Amniotic stem cell (primary cell): ENCODE measurements at places on chromosomes 3 and 15.

DNA sequence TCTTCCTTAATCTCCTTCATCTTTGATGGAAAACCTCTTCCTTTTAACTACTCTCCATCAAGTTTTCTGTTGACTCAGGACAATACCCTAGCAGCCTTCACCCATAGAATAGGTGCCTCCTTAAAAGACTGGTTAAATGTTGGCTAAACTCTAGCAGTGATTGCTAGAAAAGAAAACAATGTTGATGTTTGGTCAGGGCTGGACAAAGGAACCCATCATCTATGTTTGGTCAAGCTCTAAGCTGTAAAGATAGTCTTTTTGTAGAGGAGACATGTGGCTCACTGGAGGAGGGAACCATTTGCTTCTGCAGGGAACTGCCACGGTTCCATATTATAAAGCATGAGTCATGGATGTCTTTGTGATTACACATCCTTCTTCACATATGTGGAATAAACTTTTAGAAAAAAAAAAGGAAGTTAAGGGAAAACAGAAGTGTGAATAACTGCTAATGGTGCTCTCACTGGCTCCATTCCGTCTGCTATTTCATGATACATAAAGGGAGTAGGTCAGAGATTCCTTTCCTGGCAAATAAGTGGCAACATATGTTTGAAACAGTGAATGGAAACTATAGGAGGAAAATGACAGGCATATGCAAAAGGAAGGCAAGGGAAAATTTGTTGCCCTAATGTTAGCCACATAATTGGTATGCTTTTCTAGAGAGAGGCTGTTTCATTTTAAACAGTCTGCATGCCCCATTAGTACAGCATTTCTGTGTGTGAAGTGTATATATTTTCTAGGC, 78.2 kb downstream of the CMSS1 start:
- DNase-seq = peak; percentile 39

GRCh38 chr3:42025370-42026138, 63.7 kb upstream of the ULK4 start:
- no peak for DNase-seq

DNA sequence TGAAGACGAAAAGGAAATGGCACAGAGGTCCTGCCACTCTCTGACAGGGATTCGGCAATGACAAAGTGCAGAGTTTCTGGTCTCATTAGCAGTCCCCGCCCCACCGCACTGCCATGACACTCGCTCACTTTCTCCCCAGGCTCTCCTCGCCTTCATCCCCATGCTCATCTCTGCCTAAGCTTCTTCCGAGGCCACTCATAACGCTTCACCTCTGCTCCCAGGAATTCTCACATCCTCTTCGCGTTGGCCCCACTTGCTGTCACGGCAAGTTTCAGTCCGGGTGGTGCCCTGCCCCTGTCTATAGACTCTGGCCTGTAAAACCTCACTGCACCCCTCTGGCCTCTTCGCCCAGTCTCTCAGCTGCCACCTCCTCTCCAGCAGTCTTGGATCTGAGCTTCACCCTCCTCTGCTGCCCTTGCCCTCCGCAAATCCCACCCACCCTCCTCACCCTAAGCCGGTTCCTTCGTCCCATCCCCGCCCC, 654 bp downstream of the RUBCN start:
- no peak for DNase-seq

- no peak for DNase-seq
These were observed 130.0 kb downstream of the DMXL2 start for GRCh38 chr15:51492528-51492927.

DNA sequence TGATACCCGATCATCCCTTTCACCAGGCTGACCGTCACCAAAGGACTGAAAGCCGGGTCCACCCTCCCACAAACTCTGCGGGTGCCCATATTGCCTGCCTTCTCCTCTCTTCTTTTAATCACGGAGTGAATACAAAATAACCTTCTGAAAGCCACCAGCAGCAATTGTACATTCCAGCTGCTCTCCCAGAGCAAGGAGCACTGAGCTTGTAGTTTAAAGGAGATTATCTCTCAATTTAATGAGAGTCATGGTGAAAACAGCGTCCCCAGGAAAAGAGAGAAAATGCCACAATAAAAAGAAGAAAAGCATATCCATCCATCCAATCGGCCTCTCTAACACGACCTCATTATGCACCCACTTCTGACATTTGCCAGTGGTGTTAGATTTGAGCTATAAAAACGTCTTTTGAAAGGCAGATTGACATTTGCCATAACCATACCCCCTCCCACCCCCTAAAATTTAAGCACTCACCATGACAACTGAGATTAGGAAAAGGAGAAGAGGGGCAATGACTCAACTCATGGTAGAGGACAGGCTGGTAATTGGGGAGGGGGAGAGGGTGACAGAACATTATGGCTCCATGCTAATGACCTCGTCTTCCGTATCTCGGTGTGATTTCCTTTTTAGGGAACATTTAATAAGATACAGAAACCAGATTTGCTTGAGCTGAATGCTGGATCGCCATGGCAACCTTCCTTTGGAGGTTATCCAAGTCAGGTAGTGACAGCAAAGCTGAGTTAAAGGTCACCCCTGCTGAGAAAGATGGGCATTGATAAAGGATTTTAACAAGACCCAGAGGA, 106.2 kb downstream of the ST8SIA2 start:
- no peak for DNase-seq

GRCh38 chr3:4401441-4401840, 65.6 kb downstream of the SUMF1 start:
- DNase-seq = no peak

DNA sequence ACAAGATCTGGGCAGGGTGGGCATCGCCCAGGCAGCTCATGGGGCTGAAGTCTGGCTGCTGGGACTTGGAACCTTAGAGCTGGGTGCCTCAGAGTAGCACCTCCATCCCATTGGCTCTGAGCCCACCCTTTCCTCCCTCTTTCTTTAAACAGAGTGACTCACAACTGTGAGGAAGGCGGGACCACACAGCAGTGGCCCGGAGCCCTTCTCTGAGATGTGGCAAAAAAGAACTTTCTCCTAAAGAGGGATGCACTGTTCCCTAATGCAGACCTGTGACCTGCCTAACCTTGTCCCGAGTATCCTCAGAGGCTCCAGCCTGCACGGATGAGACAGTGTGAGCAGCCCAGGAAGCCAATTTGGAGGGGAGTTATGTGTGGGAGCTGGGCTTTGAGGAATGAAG, 23.6 kb downstream of the PRR20G start:
- no peak for DNase-seq

GRCh38 chr3:110327870-110328269, 743.7 kb upstream of the NECTIN3 start:
- no peak for DNase-seq

GRCh38 chr3:170605490-170605889, 19.6 kb upstream of the SLC7A14 start:
- DNase-seq = no peak

DNA sequence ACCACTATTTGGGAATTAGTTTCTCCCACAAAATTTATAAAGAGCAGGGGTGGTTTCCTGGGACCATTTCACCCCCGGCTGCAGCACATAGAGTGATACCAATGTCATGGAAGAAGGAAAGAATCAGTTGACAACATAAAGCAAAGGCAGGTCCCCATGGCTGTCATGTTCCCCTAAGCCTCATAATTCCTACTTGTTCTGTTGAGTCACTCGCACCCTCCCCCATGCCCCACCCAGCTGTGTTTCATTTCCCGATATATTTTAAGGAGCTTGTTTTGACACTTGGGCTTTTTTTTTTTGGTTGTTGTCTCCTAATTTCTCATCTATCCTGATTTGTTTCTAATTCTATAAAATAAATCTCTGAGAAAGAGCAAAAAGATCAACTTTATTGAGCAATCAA, 24.9 kb downstream of the ERC2 start:
- DNase-seq = no peak

- DNase-seq = no peak
These were observed 324.0 kb downstream of the GAP43 start for GRCh38 chr3:115947325-115947724.

GRCh38 chr15:66454143-66454542, 43.4 kb downstream of the SNAPC5 start:
- DNase-seq = no peak

GRCh38 chr3:32261545-32261944, 23.1 kb downstream of the CMTM8 start:
- DNase-seq = no peak

DNA sequence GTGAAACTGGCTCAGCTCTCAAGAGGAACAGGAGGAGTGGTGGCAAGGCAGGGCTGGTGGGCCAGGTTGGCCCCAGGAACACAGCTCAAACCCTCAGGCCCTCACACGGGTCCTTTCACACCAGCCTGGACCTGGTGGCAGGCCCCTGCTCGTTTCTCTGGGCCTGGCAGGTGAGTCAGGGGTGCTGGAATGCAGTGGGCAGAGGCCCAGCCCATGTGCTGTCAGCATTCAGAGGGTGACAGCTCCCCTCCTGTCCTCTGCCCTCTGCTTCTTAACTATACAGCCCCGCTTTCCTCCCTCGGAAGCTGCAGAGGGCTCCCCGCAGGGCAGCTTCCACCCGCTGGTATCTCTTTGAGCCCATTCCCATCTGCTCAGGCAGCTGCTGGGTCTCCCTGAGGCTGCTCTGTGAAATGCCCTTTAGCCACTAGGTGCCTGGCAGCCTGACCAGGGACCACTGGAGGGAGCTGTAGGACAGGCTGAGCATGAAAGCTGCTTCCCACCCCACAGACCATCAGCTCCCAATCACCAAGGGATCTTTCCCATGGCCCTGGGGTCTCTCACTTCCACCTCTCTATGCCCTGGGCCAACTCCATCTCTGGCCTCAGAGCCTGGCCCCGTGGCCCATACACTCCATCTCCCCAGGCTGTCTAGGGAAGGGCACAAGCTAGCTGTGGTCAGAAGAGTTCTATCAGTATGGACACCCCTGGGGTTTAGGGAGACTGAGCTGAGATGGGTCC, 24.8 kb downstream of the SHF start:
- peak; percentile 48 for DNase-seq

- DNase-seq = no peak
These were observed 25.8 kb downstream of the TMEM43 start for GRCh38 chr3:14150491-14151230.

DNA sequence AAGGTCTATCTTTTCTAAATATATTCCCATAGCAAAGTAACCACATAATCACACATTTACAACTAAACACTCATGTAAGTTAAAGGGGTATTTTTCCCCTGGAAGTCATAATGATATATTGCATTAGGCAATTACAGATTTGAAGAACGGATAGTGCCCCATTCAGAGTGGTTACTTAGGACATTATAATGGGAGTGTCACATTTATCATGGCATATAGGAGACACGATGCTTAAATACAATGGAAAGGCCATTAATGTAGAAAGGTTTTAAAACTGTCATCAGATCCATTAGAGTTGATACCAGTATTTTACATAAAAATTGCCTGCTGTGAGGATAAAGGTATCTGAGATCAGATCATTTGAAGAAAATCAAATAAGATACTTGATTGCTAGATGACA, 582.0 kb upstream of the SEMA6D start:
- DNase-seq = no peak

DNA sequence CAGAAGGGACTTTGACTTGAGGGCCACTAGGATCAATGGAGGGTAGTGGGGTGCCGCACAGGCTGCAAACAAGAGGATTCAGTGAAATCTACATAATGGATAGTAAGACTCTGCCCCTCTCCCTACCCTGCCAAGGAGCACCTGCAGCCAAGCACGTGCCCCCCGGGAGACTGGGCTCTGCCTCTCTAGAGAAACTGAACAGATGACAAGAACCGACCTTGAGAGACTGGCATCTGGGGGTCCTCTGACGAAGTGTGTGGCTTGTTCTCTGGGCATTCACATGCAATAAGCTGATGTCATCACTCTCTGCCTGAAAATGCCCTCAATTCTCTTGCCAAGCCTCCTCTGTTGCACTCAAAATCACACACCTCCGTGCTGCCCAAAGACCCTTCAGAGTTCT, 132.3 kb downstream of the FAM43A start:
- no peak for DNase-seq

DNA sequence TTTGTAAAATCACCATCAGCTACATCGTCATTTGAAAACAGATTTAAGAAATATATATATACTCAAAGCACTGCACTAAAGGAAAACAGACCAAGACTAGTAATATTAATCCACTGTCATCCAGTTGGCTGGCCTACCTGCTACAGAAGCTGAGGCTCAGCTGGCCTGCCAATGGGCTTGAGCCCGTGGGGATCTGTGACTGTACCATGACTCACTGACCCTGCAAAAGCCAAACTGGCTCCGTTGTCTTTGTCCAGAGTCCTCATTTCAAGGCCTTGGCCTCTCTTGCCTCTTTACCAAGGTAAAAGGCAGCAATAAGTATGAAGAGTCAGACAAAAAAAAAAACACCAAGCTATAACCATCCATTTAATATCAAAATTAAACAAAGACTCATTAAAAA, 463.5 kb upstream of the RASGRP1 start:
- DNase-seq = no peak

- DNase-seq = no peak
These were observed 132.2 kb downstream of the KLF13 start for GRCh38 chr15:31458596-31459399.

- no peak for DNase-seq
These were observed 446.8 kb upstream of the DPH6 start for GRCh38 chr15:35992791-35993190.

GRCh38 chr15:87508086-87508485, 748.5 kb downstream of the NTRK3 start:
- DNase-seq = no peak

- no peak for DNase-seq
These were observed 26.3 kb downstream of the KCNMB3 start for GRCh38 chr3:179224584-179224983.

DNA sequence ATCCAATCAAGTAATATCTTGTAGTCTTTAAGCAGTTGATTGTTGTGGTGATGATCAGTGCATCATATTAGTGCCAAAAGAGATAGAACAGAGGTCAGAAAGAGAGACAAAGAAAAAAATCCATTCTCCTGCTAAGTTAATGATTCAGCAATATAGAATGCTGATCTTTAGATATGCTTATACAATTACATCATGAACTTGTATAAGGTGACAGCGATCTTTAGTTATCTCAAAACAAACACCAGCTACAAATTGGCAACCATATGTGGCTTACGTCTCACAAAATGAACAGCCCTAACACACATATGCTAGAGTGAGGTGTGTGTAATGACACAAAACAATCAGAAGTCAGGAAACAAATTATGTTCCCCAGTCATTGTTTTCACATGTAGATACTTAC, 12.5 kb downstream of the LSAMP start:
- DNase-seq = no peak

DNA sequence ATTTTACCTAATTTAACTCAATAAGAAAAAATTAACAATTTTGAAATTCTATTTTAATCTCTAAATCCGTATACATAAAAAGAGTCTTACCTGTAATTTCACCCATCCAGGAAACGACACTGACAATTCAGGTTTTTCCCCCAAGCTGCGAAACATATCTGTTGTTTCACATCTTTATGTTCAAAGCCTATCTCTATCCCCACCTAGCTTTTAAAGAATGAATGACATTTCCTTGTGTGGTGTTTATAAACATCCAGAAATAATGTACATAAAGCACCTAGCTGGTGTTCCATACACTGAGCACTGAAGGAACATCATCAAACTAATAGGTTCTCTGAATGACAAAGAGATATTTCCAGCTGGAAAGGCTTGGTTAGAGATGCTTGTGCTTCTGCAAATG, 867.8 kb downstream of the SQOR start:
- DNase-seq = no peak
